ENCODE measurements at places on chromosomes 2 and 18. TPM values are rescaled to one million over a fixed set of nuclear protein-coding genes. Genes with fewer than 3 reads are reported as not detected.
A peak's percentile ranks its signal among the peaks of the same experiment; 100 is the strongest.

The SLC11A1 gene
- not detected for total RNA-seq

GRCh38 chr18:70411876-70412435 lies 123.1 kb downstream of the SOCS6 start:
- no peak overlapping the region for H3K4me3 ChIP-seq
- no peaks in the 10 kb centered on the region for H3K36me3 ChIP-seq
- H3K27ac ChIP-seq, result no peak overlapping the region
- no peak for DNase-seq

DNA sequence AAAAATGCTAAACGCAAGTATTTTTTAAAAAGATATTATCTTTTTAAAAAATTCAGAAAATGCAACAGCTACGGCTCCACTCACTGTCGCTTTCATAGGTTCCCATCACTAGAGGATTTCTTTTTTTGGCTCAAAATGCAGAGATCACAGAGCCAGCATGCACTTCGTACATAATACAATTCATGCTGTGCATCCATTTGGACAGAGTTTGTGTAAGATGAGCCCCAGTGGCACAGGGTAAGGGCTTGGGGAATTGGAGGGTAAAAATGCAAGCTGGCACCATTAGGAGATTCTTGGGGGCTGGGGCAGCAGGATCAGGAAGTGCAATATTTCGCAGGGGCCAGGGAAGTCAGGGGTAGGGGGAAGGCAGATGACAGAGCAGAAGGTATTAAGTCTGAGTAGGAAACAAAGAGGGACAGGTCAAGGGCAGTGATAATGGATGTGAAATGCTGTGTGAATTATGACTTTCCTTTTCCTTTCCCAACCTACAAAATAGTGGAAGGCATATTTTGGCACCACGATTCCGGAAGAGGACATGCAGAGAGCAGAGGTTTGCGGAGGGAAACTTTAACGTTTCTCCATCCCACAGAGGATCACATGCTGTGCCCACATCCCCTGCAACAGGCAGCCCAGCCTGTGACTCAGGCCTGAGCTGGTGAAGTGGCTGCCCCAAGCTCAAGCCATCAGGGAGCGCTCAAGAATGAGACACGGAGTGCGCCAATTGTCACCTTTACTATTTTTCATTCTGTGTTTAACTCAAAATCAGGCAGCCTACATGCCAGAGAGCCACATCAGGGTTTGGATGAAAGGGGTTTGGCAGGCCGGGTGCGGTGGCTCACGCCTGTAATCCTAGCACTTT lies 4.7 kb downstream of the CAPG start:
- peak overlapping the region; percentile 52 for H3K27ac ChIP-seq
- H3K4me1 ChIP-seq, result peaks cover 16% of the 10 kb centered on the region
- peak overlapping the region; percentile 23 for H3K4me3 ChIP-seq
- DNase-seq, result peak; percentile 78

The CDK15 gene
- 6.6 TPM for total RNA-seq

The RPRM gene
- total RNA-seq, result 0.53 TPM
